ENCODE measurements at places on chromosomes 6 and 20.

GRCh38 chr20:37524859-37525708 lies 2.6 kb downstream of the BLCAP start:
- no peak for DNase-seq

- no peak for DNase-seq
Measured at GRCh38 chr6:30894381-30894780, 10.1 kb downstream of the DDR1 start.

- DNase-seq: no peak
Measured at GRCh38 chr20:62426699-62427131, 624 bp downstream of the RBBP8NL start.

DNA sequence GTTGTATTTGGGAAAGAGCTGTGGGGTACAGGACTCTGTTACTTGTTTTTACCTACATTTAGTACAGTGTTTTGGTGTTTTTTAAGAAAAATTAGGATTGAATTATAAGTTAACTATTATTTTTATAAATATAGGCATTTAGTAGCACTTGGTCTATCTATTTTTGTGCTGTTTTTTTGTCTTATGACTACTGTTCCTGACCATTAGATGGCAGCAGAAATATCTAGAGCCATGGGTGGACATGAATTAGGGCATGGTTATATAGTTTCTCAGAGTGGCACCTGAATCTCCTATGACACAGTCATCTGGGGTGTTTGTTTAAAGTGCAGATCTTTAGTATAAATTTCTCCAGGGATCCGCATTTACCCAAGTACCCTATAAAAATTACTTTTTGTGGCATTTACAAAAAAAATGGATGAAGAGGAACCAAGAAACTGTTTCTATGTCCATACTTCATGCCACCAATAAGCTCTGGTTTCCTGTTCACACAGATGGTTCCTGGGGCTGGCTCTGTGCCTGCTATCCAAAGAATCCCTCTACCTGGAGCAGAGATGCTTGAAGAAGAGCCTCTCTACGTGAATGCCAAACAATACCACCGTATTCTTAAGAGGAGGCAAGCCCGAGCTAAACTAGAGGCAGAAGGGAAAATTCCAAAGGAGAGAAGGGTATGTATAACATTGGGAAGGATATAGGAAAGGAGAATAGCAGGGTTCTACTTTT lies 19.8 kb downstream of the NFYA start:
- no peak for DNase-seq

DNA sequence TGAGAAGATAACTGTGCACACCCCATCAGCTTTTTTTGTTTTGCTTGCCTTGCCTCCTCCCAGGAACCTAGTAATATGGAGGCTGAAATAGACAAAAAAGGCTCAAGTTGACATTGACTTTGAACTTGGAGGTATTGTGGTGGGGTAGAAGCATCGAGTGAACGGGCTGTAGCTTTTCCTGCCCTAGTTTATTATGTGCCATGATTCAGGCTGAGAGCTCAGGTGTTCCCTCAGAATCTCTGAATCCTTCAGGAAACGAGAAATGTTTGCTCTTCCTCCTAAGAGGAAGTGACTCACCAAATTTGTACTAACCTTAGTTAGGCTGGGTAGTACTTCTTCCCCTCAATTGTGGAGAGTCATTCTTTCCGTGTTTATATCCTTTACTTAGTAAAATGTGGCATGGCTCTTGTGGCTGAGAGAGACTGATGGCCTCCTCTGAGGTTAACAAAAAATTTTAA lies 98.8 kb downstream of the SASH1 start:
- DNase-seq: no peak

- no peak for DNase-seq
Measured at GRCh38 chr20:32036716-32037485, 15.1 kb upstream of the HCK start.

GRCh38 chr20:36519944-36520343 lies 21.4 kb upstream of the MYL9 start:
- DNase-seq: no peak

DNA sequence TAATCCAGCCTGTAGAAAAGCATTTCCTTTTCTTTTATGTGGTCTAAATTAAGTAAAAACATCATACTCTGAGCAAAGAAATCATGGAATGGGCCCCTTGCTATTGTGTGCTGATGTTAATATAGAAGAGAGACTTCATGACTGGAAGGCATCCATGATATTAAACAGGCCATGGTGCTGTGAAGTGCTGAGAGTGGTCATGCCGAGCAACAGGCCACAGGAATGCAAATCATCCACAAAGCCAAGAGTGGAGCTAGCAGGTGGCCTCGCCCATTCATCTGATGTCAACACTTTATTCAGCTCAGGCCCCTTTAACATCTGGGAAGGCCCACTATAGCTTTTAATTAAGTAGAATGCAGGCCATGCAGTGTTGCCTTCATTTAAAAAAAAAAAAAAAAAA lies 115.2 kb upstream of the HMGCLL1 start:
- DNase-seq: no peak

- DNase-seq: no peak
Measured at GRCh38 chr6:4575714-4576113, 200.5 kb upstream of the CDYL start.

GRCh38 chr6:90411292-90411781 lies 114.7 kb upstream of the BACH2 start:
- DNase-seq: no peak

GRCh38 chr20:41165001-41165882 lies 27.9 kb downstream of the PLCG1 start:
- no peak for DNase-seq

GRCh38 chr20:7520361-7520760 lies 419.9 kb downstream of the HAO1 start:
- no peak for DNase-seq

- no peak for DNase-seq
Measured at GRCh38 chr6:130843575-130844320, 16.5 kb downstream of the SMLR1 start.

GRCh38 chr6:138004430-138005287 lies 102.6 kb downstream of the PERP start:
- no peak for DNase-seq

DNA sequence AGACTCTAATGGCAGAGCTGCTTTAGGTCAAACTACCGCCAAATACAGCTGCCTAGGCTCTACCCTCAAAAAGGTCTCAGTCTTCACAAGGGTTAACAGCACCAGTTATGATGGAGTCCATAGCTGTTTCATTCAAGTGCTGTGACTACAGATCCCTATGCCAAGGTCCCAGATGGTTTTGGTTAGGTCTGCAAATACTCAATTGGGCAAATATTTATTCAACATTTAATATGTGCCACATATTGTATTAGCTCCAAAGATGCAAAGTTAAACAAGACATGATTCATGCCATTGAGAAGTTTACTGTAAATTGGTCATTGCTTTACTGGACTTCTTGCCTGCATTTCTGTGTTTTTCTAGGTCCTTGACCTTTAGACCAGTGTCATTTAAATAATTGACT lies 55.8 kb upstream of the TFAP2D start:
- DNase-seq: no peak

DNA sequence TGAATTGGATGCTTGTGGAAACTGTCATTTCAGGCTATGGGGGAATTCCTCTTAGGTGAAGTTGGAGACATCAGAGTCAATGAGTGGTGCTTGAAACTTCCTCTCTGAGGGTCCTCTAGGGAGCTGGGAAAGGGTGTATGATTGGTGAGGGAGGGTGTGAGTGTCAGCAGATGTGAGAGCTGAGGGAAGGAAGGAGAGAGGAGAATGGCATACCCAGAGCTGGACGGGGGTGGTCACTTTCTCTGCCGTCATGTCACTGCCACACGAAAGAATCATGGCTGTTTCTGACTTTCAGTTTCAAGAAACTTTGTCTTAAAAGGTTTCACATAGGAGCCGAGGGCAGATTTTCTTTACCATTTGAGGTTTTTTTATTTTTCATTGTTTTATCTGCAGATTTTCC lies 50.3 kb downstream of the DEK start:
- DNase-seq: no peak

DNA sequence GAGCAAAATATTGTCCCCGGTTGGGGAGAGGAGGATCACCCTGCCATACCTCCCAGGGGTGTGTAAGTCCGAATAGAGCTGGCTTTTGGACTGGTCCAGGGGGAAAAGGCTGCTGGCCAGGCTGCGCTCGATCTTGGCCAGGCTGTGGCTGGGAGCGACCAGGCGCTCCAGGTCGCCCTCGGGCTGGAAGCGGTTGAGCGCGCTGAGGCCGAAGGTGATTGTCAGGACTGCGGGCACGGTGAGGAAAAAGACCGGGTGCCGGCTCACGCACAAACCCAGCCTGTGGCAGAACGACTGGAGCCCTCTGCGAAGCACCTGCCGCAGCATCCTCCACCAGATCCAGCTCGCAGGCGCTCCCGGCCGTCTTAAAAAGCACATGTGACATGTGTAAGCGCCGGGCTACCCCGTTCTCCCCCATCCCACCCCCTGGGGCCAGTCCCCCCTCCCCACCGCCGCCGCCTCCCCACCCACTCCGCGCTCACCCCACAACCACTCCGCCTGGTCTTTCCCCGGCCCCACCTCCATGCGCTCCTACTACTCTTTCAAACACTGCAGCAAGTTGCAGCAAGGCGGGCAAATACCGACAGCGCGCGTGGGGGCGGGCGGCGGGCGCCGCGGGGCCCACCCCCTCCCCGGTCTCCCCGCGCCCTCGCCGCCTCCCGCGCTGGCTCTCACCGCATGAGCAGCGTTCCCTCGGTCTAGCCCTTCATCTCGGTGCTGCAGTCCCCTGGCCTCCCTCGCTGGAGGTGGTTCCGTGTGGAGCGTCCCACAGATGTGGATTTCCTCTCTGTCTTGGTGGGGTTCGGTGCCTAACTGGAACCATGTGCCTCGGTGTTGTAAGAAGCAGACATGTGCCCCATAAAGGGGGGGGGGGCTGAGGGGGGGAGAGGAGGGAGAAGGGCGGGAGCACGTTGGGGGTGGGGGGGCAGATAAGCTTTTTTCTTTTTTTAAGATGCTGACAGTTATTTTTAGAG lies 42.4 kb downstream of the PTCHD4 start:
- DNase-seq: no peak

GRCh38 chr6:3011592-3011991 lies 11.9 kb downstream of the NQO2 start:
- no peak for DNase-seq

GRCh38 chr20:21901470-21902275 lies 196.2 kb downstream of the PAX1 start:
- no peak for DNase-seq

DNA sequence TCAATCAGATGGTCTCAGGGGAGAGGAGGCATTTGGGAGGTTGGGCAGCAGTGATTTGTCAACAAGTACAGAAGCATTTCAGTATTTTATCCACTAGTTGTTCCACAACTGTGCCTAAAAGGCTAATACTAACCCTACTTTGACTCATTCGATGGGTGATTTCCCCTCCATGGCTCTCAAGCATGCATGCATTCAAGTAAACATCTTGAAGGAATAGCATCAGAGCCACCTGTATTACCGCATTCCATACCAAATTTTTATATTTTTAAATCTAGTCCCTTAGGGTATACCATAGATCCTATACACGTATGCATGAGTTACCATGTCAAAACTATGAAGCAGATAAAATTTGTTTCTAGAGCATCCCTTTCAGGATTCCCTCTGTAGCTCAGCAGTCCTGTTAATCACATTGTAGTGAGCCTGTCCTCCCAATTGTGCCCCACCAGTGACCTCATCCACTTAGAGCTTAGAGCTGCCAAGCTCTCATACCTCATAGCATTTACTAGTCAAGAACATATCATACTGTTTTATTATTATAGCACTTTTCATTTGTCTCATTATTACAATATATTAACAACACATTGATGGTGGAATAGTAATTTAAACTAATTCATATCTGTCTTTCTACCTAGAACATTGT lies 213.8 kb downstream of the LAMA2 start:
- no peak for DNase-seq

- DNase-seq: no peak
Measured at GRCh38 chr6:382883-383810, 8.4 kb upstream of the IRF4 start.

- DNase-seq: no peak
Measured at GRCh38 chr6:138818496-138819194, 22.8 kb downstream of the ECT2L start.

- DNase-seq: no peak
Measured at GRCh38 chr20:53621482-53622246, 28.0 kb upstream of the ZNF217 start.

DNA sequence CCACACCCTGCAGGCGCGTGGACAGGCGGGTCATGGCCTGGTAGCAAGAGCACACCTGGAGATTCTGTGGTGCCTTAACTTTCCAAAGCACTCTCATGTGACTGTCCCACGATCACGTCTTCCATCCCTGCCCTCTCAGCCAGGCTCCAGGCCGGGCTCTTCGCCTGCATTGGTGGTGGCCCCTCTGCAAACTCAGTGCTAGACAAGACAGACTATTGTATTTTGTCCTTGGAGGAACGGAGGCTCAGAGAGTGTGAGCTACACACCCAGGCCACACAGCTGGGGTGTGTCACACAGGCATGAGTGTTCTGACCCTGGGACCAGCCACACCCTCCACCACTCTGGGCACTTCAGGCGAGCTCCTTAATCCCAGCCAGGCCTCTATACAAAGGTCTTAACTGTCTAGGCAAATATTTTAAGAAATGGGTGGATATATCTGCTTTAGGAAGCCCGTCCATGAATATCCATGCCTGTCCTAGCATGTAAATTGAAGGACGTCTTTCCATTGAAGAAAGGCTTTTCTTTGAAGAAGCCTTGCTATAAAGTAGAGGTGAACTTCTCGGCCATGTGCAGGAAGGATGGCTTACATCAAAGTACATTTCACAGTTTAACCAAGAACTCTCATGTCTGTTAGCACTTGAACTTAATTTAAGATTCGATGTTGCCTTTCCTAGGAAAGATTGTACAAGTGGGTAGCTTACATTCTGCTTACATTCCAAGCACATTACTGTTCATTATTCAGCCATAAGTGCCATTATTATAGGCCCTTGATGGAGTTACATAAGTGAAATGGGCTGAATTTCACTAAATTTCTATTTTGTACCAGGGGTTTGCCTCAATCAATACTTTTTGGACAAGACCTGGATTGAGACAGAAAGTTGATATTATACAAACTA lies 263.9 kb downstream of the DLL1 start:
- no peak for DNase-seq

- no peak for DNase-seq
Measured at GRCh38 chr6:118335325-118335816, 212.7 kb upstream of the PLN start.

- DNase-seq: no peak
Measured at GRCh38 chr6:51241376-51241775, 422.7 kb downstream of the TFAP2B start.

GRCh38 chr6:157510323-157511188 lies 129.6 kb downstream of the ZDHHC14 start:
- no peak for DNase-seq

Measured in cardiac septum (tissue), 1 donor.